Stimulated activated effector memory CD8-positive, alpha-beta T cell treated with anti-CD3 and anti-CD28 coated beads, Interleukin-12 subunit alpha, Interleukin-12 subunit beta, amount 100 ng/mL, for 72 hours (primary cell): ENCODE measurements at places on chromosomes 5 and 9.

DNA sequence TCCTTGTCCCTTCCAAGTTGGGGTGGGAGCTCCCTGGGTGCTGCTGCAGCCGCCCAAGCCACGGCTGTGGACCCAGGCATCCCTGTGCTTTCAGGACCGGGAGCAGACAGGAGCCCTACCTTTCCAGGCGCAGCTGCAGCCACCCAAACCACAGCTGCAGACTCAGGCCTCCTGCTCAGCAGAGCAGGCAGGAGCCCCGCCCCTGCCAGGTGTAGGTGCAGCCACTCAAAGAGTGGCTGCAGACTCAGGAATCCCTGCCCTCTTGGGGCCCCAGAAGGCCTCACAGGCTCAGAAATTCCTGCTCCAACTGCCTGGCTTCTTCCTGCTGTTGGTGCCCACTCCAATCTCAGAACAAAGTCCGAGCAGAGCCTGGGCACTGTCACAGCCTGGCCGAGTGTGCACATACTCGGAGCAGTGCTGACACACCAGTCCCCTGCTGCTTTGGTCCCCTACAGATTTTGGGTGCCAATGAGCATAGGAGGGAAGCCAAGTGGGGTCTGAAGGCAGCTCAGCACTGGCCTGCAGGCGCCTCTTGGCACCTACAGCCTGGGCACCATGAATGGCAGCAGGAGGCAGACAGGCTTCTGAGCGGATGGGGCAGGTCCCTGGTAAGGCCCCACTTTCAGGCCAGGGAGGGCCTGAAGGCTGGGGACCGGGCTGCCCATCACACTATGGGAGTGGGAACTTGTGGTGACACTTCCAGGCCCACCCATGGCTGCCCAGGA is 6.0 kb upstream of the TESK1 start:
- DNase-seq: no peak

- no peak for DNase-seq
These were observed 146.5 kb downstream of the NXNL2 start for GRCh38 chr9:88681434-88681833.

DNA sequence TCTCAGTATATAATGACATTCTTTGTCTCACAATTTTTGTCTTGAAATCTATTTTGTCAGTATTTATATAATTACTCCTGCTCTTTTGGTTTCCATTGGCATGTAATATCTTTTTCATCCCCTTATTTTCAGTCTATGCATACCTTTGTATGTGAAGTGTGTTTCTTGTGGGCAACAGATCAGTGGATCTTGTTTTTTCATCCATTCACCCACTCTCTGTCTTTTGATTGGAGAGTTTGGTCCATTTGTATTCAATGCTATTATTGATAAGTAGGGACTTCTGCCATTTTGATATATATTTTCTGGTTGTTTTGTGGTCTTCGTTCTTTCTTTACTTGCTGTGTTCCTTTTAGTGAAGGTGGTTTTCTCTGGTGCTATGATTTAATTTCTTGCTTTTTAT is 10.9 kb downstream of the RIC1 start:
- DNase-seq: no peak

GRCh38 chr5:74516211-74516636 is 124.3 kb downstream of the ENC1 start:
- no peak for DNase-seq

DNA sequence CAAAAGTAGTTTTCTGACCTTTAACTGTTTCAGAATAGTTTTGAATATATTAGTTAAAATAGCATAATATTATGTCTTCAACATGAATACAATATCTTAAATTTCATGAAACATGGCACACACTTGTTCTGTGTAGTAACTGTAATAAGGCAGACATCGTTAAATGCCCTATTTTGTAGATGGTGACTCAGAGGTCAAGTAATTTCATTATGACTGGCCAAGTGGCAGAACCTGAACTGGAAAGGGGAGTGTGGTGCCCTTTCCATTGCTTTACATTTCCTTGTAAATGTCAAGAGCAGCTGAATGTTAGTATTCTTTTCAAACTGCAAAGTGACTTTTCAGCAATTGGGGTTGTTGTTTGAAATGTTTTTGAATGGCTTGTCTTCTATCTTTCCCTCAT is 201.2 kb upstream of the CDKN2B start:
- DNase-seq: no peak
